ENCODE measurements at places on chromosomes 7 and 10.

- no peak for DNase-seq
These were observed 242.7 kb upstream of the SEMA3C start for GRCh38 chr7:81161451-81162075.

GRCh38 chr10:91345716-91346115 is 64.4 kb upstream of the HECTD2 start:
- DNase-seq: no peak

- no peak for DNase-seq
These were observed 272.3 kb upstream of the RNF32 start for GRCh38 chr7:156368053-156368843.

- no peak for DNase-seq
These were observed 407.1 kb upstream of the MGMT start for GRCh38 chr10:129059977-129060376.

- no peak for DNase-seq
These were observed 318.7 kb downstream of the BBS9 start for GRCh38 chr7:33448035-33448434.

- no peak for DNase-seq
These were observed 25.3 kb upstream of the FZD8 start for GRCh38 chr10:35667270-35667889.

DNA sequence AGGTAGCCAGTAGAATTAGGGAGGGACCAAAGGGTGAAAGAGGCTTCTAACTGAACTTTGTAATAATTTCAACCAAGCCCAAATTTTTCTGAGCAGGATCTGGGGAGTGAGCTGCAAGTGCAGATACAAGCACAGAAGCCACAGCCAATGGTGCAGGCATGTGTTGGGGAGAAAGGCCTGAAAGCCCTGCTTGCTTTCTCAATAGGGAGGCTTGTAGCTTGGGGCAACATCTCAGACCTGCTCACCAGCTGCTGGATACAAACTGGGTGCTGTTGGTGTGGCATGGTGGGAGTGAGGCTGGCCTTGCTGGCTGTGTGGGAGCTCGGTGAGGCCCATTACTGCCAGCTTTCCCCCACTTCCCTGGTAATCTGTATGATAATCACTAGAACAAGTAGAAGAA is 688.5 kb upstream of the SEMA3D start:
- DNase-seq: no peak

- no peak for DNase-seq
These were observed 56.7 kb downstream of the GPAM start for GRCh38 chr10:112126901-112127300.

- peak; percentile 16 for DNase-seq
These were observed 7.5 kb upstream of the LRRN3 start for GRCh38 chr7:111083413-111083812.

DNA sequence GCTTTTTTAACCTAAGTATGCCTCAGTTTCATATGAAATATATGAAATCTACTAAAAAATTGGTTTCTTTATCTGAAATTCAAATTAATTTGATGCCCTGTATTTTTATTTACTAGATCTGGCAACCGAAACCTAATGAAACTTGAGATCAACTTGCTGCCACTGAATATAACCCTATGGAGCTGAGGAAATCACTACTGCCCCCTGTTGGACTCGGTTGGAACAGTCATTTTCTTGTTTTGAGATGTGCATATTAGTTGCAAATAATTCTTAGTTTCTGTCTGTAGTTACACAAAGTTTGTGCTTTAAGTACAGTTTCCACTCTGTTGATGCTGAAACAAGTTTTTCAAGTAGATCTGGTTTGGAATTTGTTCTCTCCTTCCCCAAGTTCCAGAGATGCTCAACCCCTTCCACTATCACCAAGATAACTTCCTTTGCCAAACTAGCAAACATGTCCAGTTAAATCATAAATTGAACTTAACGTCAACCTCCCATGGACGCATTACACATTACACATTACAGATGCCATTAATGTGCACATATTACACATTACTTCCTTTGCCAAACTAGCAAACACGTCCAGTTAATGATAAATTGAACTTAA is 22.2 kb upstream of the EXOC4 start:
- peak; percentile 22 for DNase-seq
